NCI-H1105 (cell line): ENCODE measurements at places on chromosomes 12 and 14.

DNA sequence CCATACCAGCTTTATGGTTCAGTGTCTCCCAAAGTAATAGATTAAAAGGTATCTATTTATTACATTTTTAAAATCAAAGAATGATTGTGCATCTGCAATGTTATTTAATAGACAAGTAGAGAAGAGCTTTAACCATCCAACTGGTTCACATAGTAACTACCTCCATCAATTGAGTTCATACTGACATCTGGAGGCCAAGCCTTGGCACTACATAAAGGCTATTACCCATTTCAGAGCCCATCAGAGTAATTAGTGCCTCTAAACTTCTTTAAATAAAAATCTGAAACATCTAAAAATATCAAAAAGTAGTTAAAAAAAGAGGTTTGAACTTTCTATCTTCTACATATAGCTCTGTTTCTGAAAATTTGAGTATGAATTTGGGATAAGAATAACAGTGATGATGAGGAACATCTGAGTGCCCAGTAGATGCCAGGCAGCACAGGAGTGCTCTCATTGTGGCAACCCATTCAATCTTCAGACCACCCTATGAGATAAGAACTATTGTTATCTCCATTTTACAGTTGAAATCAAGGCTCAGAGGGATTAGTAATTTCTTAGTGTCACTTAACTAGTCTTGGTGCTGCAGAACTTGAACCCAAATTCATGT is 132.9 kb upstream of the DAAM1 start:
- peak; percentile 50 for DNase-seq

DNA sequence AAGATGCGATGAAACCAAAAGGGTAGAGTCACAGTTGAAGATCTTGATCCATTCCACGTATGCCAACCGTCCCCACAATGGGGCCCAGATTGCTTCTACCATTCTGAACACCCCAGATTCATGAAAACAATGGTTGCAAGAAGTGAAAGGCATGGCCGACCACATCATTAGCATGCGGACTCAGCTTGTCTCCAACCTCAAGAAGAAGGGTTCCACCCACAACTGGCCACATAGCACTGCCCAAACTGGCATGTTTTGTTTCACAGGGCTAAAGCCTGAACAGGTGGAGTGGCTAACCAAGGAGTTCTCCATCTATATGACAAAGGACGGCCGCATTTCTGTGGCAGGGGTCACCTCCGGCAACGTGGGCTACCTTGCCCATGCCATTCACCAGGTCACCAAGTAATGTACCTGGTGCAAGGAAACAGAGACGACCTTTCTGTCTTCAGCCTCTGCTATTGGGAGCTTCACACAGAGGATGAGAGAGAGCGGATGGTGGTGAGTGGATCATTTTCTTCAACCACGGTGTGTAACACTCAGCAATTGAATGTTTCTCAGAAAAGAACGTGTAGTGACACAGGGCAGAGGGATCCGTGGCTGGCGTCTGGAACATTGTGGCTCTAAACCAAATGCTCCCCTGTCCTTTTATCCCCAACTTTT is 26.8 kb upstream of the CLEC2D start:
- no peak for DNase-seq

DNA sequence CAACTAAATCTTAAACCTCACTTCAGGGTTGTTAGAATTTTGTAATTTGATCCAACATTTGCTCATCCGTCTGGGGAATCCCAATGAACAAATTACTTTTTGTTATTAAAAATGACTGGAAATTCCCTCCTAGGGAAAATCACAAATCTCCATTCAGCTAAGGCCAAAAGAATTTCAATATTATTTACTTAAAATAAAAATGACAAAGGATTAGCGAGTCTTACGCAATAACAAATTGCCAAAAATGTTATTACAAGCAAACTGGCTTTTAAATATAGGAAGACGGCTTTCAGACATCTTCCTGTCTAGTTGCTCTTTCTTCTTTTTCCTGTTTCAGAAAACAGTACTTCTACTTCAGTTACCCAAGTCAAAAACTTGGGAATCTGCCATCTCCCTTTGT is 92.4 kb upstream of the TSPAN8 start:
- no peak for DNase-seq

- DNase-seq: no peak
These were observed 29.7 kb downstream of the TMCC3 start for GRCh38 chr12:94620621-94621020.

GRCh38 chr14:61065656-61066055 is 84.6 kb downstream of the SLC38A6 start:
- peak; percentile 79 for DNase-seq

GRCh38 chr12:28189784-28190320 is 404 bp upstream of the CCDC91 start:
- no peak for DNase-seq

GRCh38 chr14:70257526-70257925 is 68.8 kb upstream of the SLC8A3 start:
- DNase-seq: no peak

- no peak for DNase-seq
These were observed 7.5 kb downstream of the C14orf180 start for GRCh38 chr14:104586832-104587620.

DNA sequence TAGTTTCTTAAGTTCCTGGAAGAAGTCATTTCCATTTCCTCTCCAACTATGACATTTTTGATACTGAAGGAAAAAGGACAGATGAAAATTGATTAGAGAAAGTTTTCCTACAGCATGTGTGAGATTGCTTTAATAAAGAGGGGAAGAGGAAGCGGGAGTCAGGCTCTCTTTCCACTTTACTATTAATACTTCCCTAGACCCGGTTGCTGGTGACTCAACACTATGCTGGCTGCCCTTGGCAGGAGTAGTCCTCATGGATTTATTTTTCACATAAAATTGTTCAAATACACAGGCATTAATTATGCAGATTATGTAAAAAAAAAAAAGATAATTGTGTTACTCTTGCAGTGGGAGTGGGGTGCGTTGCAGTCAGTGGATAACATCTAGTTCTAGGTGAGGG is 293.4 kb downstream of the EGLN3 start:
- no peak for DNase-seq

DNA sequence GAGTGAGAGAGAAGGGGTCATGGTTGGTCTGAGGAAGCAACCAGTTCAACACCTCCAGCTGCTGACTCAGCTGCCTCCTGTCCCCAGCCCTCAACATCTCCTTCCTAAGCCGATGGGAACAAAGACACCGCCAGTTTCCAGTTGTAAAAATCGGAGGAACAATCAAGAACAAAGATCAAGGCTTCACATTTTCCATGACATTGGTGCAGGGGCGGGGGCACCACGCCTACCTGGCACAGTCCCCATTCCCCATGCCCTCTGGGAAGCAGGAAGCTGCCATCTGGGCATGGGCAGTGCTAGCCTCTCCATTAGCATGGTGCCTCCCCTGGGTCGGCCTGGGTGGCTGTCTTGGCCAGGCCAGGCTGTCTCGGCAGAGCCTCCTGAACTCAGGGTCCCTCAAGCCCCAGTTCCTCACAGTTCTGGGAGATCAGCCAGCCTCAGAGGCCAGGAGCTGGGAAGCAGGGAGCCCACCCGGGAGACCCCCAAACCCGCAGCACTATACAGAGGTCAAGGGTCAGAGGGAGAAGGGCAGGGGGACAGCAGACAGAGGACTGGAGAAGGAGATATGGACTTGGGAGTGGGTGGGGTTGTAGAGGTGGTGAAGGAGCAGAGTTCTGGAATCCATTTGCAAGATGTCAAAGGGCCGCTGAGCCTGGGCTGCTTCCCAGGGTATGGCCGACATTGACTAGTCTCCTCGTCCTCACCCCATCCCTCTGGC is 19.6 kb upstream of the TMEM106C start:
- no peak for DNase-seq

GRCh38 chr14:66650491-66650911 is 142.6 kb downstream of the GPHN start:
- no peak for DNase-seq
